Heart right ventricle (tissue), 16 donors: ENCODE measurements at places on chromosomes 13 and 19. TPM values are rescaled to one million over a fixed set of nuclear protein-coding genes. Genes with fewer than 3 reads are reported as not detected.

Gene SPACA4
- polyA plus RNA-seq = not detected

Gene SIGLEC14
- polyA plus RNA-seq = 0.37 TPM

Gene SMIM44
- polyA plus RNA-seq = not detected

Gene KLF2
- polyA plus RNA-seq = 22.4 TPM

Gene ZNF615
- 2.6 TPM for polyA plus RNA-seq

Gene DIRAS1
- polyA plus RNA-seq = 63.7 TPM

Gene RASAL3
- polyA plus RNA-seq = 0.64 TPM

Gene C19orf67
- not detected for polyA plus RNA-seq

Gene WDR62
- 22.1 TPM for polyA plus RNA-seq

Gene NDUFB7
- polyA plus RNA-seq = 1,673 TPM

Gene WDR18
- 44.0 TPM for polyA plus RNA-seq

Gene ACER1
- not detected for polyA plus RNA-seq

Gene B3GNT8
- 3.3 TPM for polyA plus RNA-seq

Gene ZNF761
- 6.9 TPM for polyA plus RNA-seq

Gene FFAR1
- polyA plus RNA-seq = not detected

Gene CASP14
- not detected for polyA plus RNA-seq

Gene SLC6A16
- 3.1 TPM for polyA plus RNA-seq

Gene FAAP24
- not detected for polyA plus RNA-seq

Gene ADGRE2
- polyA plus RNA-seq = 0.38 TPM

Gene OLFM4
- polyA plus RNA-seq = 0.06 TPM

Gene ICAM5
- polyA plus RNA-seq = 1.0 TPM

Gene BRCA2
- polyA plus RNA-seq = 0.07 TPM

Gene SKA3
- 0.06 TPM for polyA plus RNA-seq

Gene KCNN4
- polyA plus RNA-seq = 1.2 TPM

Gene UBE2S
- polyA plus RNA-seq = 8.0 TPM

Gene ACP7
- not detected for polyA plus RNA-seq

Gene ADAMTSL5
- 26.0 TPM for polyA plus RNA-seq

Gene DNAJC15
- 14.4 TPM for polyA plus RNA-seq

Gene NFIX
- 16.8 TPM for polyA plus RNA-seq

Gene IGFL4
- not detected for polyA plus RNA-seq

Gene CALR3
- polyA plus RNA-seq = not detected

Gene IGFL1
- polyA plus RNA-seq = not detected

Gene ATXN8OS
- not detected for polyA plus RNA-seq

Gene ZNF333
- polyA plus RNA-seq = 12.8 TPM

Gene DACH1
- 1.2 TPM for polyA plus RNA-seq

Gene CRLF1
- 154 TPM for polyA plus RNA-seq

Gene ZNF439
- polyA plus RNA-seq = 15.4 TPM

Gene LIN37
- polyA plus RNA-seq = 25.2 TPM

Gene SHISA7
- not detected for polyA plus RNA-seq

Gene TPGS1
- 22.2 TPM for polyA plus RNA-seq

Gene CD22
- polyA plus RNA-seq = 0.07 TPM

Gene PGLYRP1
- 0.16 TPM for polyA plus RNA-seq

Gene SPHK2
- polyA plus RNA-seq = 8.7 TPM

Gene NKG7
- 2.0 TPM for polyA plus RNA-seq

Gene RFX1
- 5.9 TPM for polyA plus RNA-seq

Gene DCT
- 0.01 TPM for polyA plus RNA-seq

Gene SLC27A5
- 7.9 TPM for polyA plus RNA-seq

Gene S1PR5
- 0.13 TPM for polyA plus RNA-seq
